ENCODE measurements at places on chromosomes 5 and 9. TPM values are rescaled to one million over a fixed set of nuclear protein-coding genes. Genes with fewer than 3 reads are reported as not detected.

LCN2 gene
- total RNA-seq: not detected

SPATA31D4 gene
- not detected for total RNA-seq

GMCL2 gene
- total RNA-seq: not detected

BAAT gene
- not detected for total RNA-seq

DNA sequence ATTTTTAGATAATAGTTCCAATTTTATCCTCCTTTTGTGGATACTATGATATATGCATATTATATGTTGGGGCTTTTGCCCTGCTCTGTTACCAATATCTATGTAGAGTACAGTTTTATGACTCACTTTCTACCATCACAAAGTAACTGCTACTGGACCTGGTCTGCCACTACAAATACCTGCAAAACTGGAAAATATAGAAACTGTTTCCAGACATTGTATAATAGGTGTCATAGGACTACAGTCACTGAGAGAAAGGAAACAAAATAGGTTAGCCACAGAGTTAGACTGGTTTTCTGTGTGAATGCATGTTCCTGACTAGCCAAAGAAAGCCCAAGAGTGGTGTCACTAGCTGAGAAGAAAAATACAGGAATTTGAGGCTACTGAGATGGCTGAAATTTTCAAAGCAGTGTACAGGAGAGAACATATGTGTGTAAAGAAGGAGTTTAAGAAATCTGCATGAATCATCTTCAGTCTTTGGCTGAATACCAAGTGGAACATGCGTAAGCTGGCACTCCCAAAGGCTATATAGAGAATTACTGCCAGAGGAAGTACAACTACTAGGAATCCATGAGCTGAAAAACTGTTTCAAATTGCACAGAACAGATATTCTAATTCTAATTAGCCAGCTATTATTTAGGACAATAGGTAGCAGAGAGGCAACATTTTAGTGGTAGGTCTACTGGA is 29.0 kb upstream of the FAM174A start:
- H3K36me3 ChIP-seq: no peaks in the 10 kb centered on the region
- no peak overlapping the region for H3K4me3 ChIP-seq
- H3K27ac ChIP-seq: no peak overlapping the region
- peaks cover 29% of the 10 kb centered on the region for H3K27me3 ChIP-seq
- H3K4me1 ChIP-seq: no peaks in the 10 kb centered on the region
- no peak for DNase-seq

DNA sequence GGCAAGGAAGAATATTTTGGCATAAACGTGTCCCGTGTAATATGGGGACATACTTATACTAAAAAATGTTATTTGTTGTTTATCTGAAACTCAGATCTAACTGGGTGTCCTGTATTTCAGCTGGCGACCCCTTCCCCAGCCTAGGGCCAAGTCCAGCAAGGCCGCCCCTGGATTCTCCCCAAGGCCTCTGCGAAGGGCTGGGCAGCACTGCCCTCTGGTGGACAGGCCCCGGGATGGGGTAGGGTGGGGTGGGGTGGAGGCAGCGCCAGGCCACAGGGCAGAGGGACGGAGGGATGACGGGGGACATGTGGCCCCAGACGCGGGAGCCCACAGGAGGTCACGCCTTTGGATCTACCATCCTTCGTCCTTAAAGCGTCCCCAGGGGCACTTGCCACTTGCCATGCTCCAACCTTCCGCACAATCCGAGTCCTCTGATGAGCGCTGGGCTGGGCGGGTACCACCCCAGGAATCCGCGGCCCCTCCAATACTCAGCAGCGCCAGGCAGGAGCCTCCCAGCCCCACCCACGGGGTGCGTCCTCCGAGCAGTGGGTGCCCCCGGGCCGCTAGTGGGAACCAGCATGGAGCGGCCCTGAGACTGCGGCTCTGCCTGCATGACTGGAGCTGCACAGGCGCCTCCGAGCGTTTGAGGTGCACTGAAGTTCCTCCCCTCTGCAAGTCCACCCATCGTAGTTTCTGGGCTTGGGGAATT is 7.1 kb upstream of the AGPAT2 start:
- peak; percentile 50 for DNase-seq
- no peaks in the 10 kb centered on the region for H3K36me3 ChIP-seq
- H3K27ac ChIP-seq: no peak overlapping the region

- H3K4me3 ChIP-seq: no peak overlapping the region
- H3K36me3 ChIP-seq: no peaks in the 10 kb centered on the region
- H3K27ac ChIP-seq: no peak overlapping the region
Measured at GRCh38 chr9:133809335-133809734, 71.2 kb upstream of the SARDH start.

GRCh38 chr5:160956051-160956450 is 104.0 kb upstream of the ATP10B start:
- no peaks in the 10 kb centered on the region for H3K36me3 ChIP-seq
- no peak overlapping the region for H3K4me3 ChIP-seq
- H3K27ac ChIP-seq: no peak overlapping the region
- no peaks in the 10 kb centered on the region for H3K4me1 ChIP-seq
- H3K27me3 ChIP-seq: no peaks in the 10 kb centered on the region

- no peaks in the 10 kb centered on the region for H3K4me1 ChIP-seq
- H3K27ac ChIP-seq: no peak overlapping the region
- no peak overlapping the region for H3K4me3 ChIP-seq
- peak; percentile 55 for DNase-seq
- no peaks in the 10 kb centered on the region for H3K36me3 ChIP-seq
Measured at GRCh38 chr5:58466939-58467338, 7.1 kb upstream of the PLK2 start.

GRCh38 chr9:37141015-37141414 is 20.6 kb downstream of the ZCCHC7 start:
- DNase-seq: no peak
- H3K4me1 ChIP-seq: peaks cover 26% of the 10 kb centered on the region
- no peak overlapping the region for H3K4me3 ChIP-seq

- no peaks in the 10 kb centered on the region for H3K36me3 ChIP-seq
- H3K4me3 ChIP-seq: no peak overlapping the region
- DNase-seq: peak; percentile 54
- H3K27ac ChIP-seq: peak overlapping the region; percentile 100
Measured at GRCh38 chr9:131238402-131239021, 37.8 kb downstream of the FAM78A start.

GRCh38 chr5:96896806-96897205 is 20.5 kb downstream of the ERAP2 start:
- H3K4me1 ChIP-seq: no peaks in the 10 kb centered on the region
- no peak overlapping the region for H3K4me3 ChIP-seq
- no peaks in the 10 kb centered on the region for H3K27me3 ChIP-seq
- H3K27ac ChIP-seq: no peak overlapping the region

SNCB gene
- total RNA-seq: 2.4 TPM

SARDH gene
- total RNA-seq: 16.9 TPM

GRCh38 chr9:70093944-70094343 is 50.3 kb downstream of the MAMDC2 start:
- no peak overlapping the region for H3K27ac ChIP-seq
- no peaks in the 10 kb centered on the region for H3K27me3 ChIP-seq
- no peak for DNase-seq
- no peaks in the 10 kb centered on the region for H3K4me1 ChIP-seq
- no peaks in the 10 kb centered on the region for H3K36me3 ChIP-seq

GRCh38 chr9:1421436-1421835 is 371.3 kb downstream of the DMRT2 start:
- no peak for DNase-seq
- no peak overlapping the region for H3K27ac ChIP-seq
- no peaks in the 10 kb centered on the region for H3K27me3 ChIP-seq
- no peaks in the 10 kb centered on the region for H3K36me3 ChIP-seq
- no peaks in the 10 kb centered on the region for H3K4me1 ChIP-seq

DNA sequence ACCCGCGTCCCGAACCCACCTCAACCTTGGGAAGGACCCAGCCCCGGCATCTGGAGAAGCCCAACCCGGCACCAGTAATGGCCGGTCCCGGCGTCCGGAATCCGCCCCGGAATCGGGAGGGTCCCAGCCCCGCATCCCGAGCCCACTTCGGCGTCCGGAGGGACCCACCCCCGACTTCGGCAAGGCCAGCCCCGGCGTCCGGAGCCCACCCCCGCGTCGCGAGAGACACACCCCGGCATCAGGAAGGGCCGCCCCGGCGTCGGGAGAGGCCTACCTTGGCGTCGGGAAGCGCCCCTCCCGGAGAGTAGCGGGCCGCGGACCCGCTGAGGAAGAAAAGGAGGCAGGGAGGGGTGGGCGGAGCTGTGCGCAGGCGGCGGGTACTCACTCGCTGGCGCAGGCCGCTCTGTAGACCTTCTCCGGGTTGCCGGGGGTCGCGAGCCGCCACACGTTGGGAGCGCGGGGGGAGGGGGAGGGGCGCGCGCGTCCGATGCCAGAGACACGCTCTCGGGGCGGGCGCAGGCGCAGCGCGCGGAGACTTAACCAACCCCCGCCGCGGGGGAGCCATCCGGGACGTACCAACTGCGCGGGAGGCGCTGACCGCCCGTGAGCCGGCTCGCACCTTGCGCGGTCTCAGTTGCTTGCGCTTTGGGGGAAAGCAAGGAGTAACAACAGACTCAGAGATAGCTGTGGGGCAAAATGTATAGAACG is at the start of gene UIMC1:
Gene UIMC1, minus strand, starts transcription at position 515 of the 708 bp plus-strand sequence. CDS start 24,164 bp downstream, outside the sequence.
- no peaks in the 10 kb centered on the region for H3K27me3 ChIP-seq
- H3K4me3 ChIP-seq: peak within 1 kb of the TSS; percentile 76
- DNase-seq: peak; percentile 97
- no peaks in the 10 kb centered on the region for H3K36me3 ChIP-seq

MARCOL gene
- total RNA-seq: not detected

DNA sequence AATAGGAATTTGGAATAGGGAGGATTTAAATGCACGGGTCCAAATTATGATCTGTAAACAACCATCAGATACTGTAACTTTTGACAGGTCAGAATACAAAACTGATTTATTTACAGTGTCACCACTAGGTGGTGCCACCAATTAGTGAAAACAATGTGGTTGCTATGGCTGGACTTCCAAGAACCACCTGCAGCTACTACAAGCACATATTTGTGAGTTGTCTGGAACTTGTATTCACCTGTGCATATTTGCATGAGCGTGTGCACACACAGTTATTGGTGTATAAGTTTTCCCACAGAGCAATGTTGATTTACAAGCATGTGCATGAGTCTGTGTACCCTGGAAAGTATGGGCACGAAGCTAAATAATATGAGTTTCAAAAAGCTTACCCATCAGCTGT is 3.0 kb upstream of the HRCT1 start:
- H3K27me3 ChIP-seq: peaks cover 41% of the 10 kb centered on the region
- H3K4me3 ChIP-seq: no peak overlapping the region
- H3K4me1 ChIP-seq: peaks cover 17% of the 10 kb centered on the region
- no peak overlapping the region for H3K27ac ChIP-seq
- H3K36me3 ChIP-seq: no peaks in the 10 kb centered on the region
- peak; percentile 69 for DNase-seq

DNA sequence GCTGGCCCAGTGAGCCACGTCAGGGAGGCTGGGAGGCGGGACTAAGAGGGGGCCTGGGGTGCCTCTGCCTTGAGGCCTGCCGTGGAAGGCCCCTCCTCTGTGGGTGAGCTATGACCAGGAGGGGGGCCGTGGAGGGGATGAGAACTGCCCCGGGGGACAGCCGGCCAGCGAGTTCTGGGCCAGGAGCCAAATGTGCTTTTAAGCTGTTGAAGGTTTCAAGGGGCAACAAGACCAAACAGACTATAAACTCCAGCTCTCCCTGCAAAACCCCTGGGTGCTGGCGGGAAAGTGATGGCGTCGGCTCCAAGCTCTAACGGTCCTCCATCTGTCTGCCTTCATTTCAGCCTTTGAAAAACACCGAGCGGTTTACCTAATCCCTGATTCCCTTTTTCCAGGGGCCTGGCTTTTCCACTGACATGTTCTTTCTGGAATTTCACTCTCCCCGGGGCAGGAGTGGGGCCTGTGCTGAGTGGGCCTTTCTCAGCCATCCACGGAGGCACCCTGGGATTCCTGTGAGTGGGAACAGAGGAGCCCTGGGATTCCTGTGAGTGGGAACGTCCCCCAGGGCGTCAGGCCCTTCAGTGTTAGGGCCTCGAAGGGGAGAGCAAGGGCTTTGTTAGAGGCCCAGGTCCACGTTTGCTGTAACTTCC is 65.6 kb downstream of the COL5A1 start:
- H3K36me3 ChIP-seq: no peaks in the 10 kb centered on the region
- H3K4me3 ChIP-seq: no peak overlapping the region
- peak overlapping the region; percentile 91 for H3K27ac ChIP-seq
- peak; percentile 94 for DNase-seq
- H3K27me3 ChIP-seq: no peaks in the 10 kb centered on the region

GRCh38 chr9:107299437-107299836 is 16.4 kb downstream of the RAD23B start:
- H3K4me1 ChIP-seq: peaks cover 9% of the 10 kb centered on the region
- H3K27me3 ChIP-seq: no peaks in the 10 kb centered on the region
- peaks cover 25% of the 10 kb centered on the region for H3K36me3 ChIP-seq
- H3K4me3 ChIP-seq: no peak overlapping the region
- no peak overlapping the region for H3K27ac ChIP-seq
- DNase-seq: no peak

ECM2 gene
- total RNA-seq: not detected

DNA sequence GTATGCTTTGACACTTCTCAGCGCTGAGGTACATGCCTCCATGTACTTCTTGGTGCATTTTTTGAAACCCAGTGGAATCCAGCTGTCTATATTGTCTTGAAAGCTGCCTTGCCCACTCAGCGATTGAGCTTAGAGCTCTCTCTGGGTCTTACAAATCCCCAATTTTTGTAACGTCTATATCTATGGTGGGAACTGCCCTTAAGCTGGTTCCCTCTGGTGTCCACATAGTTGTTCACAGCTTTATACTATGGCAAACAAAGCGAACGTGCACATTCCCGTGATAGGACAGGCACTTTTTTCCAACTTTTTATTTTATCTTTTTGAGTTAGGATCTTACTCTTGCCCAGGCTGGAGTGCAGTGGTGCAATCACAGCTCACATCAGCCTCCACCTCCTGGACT is 20.9 kb downstream of the CDHR2 start:
- no peak overlapping the region for H3K4me3 ChIP-seq
- no peak overlapping the region for H3K27ac ChIP-seq
- H3K4me1 ChIP-seq: no peaks in the 10 kb centered on the region
- H3K27me3 ChIP-seq: no peaks in the 10 kb centered on the region
- H3K36me3 ChIP-seq: no peaks in the 10 kb centered on the region

DNA sequence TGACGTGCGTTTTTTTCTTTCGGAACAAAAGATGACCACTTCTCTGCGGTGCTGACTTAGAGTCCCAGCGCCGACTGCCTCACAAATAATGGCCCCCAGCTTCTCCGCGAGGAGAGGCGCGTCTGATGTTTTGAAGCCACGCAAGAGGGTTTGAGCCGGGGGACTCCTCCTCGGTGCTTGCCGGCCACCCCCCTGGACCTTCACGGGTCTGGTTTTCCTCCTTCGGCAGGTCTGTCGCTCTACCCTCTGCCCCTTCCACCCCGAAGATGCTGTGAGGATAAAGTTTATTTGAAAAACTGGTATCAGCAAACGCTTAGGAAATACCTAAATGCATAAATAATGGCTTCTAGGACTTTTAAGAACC is 584 bp downstream of the USP20 start:
- DNase-seq: peak; percentile 74
- peaks cover 11% of the 10 kb centered on the region for H3K4me1 ChIP-seq
- no peaks in the 10 kb centered on the region for H3K27me3 ChIP-seq

GRCh38 chr5:98173334-98173733 is 600.1 kb upstream of the RGMB start:
- DNase-seq: no peak
- no peak overlapping the region for H3K4me3 ChIP-seq
- H3K27ac ChIP-seq: no peak overlapping the region
- H3K4me1 ChIP-seq: no peaks in the 10 kb centered on the region

- no peak overlapping the region for H3K4me3 ChIP-seq
- no peak for DNase-seq
- H3K36me3 ChIP-seq: peaks cover 11% of the 10 kb centered on the region
- H3K27me3 ChIP-seq: peaks cover 7% of the 10 kb centered on the region
- H3K4me1 ChIP-seq: no peaks in the 10 kb centered on the region
Measured at GRCh38 chr5:141632650-141633049, 4.0 kb downstream of the HDAC3 start.
